ENCODE measurements at places on chromosomes 4 and X.

DNA sequence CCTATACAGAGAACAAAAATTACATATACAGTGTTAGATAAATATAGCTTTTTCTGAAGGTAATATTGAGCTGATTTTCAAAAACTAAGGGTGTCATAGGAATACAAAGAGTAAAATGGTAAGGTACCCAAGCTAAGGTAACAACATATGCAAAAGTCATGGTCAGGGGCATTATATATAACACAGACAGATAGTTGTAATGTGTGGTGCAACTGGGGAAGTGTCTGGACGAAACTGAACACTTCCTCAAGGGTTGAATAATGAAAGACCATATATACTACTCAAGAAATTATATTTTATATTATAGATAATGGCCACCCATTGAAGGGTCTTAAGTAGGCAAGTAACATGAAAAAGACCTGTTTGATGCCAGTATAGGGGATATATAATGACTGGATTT lies 262.1 kb upstream of the CXXC4 start:
- no peak for DNase-seq

- no peak for DNase-seq
These were observed 120.4 kb downstream of the ARSF start for GRCh38 chrX:3161681-3162080.

- DNase-seq: no peak
These were observed 62.9 kb upstream of the SMAD1 start for GRCh38 chr4:145418739-145419138.

DNA sequence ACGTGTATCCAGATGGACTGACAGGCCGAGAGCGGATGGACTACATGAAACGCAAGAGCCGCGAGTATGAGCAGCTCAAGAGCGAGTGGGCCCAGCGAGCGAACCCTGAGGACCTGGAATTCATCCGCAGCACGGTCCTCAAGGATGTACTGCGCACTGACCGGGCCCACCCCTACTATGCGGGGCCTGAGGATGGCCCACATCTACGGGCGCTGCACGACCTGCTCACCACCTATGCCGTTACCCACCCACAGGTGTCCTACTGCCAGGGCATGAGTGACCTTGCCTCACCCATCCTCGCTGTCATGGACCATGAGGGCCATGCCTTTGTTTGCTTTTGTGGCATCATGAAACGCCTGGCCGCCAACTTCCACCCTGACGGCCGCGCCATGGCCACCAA lies 14.6 kb upstream of the RBM3 start:
- DNase-seq: no peak

DNA sequence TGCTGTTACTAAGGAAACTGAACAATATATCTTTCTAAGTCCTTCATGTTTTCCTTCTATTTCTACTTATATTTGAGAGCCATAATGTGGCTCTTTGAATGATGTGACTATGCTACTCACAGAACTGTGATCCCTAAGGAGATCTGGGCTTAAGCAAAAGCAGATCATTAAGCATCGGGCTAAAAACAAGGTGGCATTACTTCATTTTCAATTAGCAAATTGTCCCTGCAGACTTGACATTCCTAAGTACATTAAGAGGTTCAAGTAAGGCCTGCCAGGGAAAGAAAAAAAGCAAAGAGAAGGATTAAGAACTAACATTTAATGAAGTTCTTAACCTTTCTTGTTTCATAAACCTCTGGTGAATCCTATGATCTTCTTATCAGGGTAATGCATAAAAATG lies 447.6 kb downstream of the PDGFC start:
- no peak for DNase-seq

DNA sequence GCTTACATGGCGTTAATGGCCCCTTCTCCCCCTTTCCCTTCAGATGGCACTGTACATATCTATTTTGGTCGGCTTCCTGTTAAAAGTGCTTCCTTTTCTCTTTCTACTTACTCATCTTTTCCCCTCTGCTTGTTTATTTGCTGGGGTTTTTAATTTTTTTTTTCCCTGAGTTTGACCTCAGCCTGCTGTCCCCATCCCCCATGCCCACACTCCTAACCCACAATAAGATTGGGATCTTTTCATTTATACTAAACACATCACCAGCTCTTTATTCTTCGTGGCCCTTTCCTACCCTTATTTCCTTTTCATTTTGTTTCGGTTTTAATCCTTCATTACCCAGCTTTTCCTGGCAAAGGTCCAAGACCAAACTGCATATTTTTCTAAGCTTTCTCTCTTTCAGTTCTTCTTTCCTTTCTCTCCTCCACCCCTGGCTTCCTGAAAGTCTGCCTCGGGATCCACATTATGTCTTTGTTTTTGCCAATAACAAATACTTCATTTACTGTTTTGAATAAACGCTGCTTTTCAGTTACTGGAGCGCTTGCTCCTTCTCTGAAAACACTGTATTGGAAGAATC lies 152.0 kb upstream of the USP9X start:
- no peak for DNase-seq
